ENCODE measurements at places on chromosomes 12 and 14.
A peak's percentile ranks its signal among the peaks of the same experiment; 100 is the strongest.

GRCh38 chr12:34391771-34392581, 369.7 kb downstream of the ALG10 start:
- peak; percentile 4 for DNase-seq

GRCh38 chr12:23014749-23015148, 389.8 kb downstream of the ETNK1 start:
- DNase-seq, result no peak

- DNase-seq, result no peak
Observed at GRCh38 chr14:33777681-33778080, 173.2 kb downstream of the EGLN3 start.

DNA sequence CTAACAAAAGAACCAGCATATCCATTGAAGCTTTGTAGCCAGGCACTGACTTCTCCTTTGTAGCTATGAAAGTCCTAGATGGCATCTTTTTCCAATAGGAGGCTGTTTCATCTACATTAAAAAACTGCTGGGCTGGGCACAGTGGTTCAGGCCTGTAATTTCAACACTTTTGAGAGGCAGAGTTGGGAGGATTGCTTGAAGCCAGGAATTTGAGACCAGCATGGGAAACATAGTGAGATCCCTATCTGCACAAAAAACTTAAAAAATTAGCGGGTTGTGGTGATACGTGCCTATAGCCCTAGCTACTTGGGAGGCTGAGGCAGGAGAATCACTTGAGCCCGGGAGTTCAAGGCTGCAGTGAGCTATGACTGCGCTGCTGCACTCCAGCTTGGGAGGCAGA, 167.7 kb downstream of the CALM1 start:
- DNase-seq, result no peak

DNA sequence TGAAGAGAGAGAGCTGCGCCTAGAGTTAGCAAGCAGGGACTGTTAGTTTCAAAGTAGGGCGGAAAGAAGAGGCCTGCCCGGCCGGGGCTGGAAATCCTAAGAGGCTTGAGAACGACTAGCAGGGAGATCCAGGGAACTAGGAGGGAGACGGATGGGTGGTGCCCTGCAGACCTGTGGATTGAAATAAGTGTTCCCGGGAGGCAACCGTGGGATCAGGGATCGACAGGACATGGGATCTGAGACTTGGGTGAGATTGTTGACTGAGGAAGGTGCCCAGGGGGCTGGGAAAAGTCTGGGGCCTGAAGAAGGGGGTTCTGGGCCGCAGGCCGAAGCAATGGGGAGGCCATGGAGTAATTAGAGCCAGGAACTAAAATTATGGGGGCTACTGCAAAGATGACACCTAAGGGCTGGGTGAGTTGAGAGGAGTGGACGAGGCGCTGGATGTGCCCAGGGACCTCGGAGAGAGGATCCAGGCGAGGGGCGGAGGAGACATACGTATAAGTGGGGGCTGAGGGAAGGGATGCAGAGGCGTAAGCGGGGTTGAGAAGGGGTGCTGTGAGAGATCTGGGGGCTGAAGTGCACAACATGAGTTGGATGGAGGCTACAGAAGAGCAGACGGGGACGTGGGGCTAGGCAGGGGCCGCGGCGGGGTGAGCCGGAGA, 635 bp downstream of the LTA4H start:
- no peak for DNase-seq

- peak; percentile 29 for DNase-seq
Observed at GRCh38 chr14:79842270-79842669, 369.0 kb downstream of the DIO2 start.

DNA sequence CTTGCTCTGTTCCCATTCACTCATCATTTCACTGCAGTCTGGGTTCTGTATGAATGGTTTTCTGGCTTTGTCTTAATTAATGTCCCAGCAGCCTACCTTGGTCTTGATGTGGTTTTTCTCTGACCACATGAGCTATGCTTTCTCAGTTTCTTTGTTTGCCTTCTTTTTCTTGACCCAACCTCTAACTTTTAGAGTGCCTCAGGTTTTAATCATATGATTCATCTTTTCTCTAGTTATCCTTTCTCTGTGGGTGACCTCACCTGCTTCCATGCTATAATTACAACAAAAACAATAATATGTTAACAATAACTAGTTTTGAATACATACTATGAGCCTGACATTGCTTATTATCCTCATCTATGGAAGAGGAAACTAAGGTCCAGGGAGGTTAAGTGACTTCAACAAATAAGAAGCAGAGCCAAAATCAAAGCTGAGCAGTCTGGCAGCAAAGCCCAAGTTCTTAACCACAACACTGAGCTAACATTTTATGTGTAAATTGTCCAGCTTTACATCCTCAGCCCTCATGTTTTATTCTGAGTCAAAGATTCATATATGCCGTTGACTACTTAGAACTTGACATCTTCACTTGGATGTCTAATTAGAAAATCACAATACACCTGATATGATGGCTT, 4.7 kb upstream of the EPYC start:
- DNase-seq, result no peak
